ENCODE measurements at places on chromosomes 5 and 9.

- DNase-seq = no peak
Observed at GRCh38 chr9:132671620-132672412, 1.6 kb downstream of the GTF3C4 start.

GRCh38 chr5:135750506-135750905 lies 84.0 kb upstream of the SLC25A48 start:
- DNase-seq = no peak

- DNase-seq = no peak
Observed at GRCh38 chr5:93477816-93478215, 103.2 kb downstream of the NR2F1-AS1 start.

- DNase-seq = no peak
Observed at GRCh38 chr5:55037890-55038289, 13.8 kb downstream of the GZMK start.

GRCh38 chr9:79480639-79481038 lies 91.1 kb upstream of the TLE4 start:
- DNase-seq = no peak

DNA sequence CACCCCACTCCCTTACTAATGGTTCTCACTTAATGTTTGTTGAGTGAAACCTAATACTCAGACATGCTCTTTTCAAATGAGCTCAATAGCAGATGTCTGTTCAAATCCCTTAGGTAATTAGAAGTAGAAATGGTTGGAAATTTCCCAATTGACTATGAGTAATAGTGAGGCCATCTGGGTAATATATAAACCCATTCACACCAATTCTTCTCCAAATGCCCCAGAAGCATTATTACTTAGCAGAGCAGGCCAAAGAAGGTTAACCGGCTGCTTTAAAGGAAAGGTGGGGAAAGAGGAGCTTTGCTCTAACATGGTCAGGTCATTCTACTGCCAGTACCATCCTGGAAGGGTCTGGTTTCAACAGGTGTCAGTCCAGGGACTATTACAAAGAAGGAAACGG lies 119.5 kb upstream of the MTAP start:
- DNase-seq = no peak
